GM23248 (cell line): ENCODE measurements at places on chromosomes 12 and 14. TPM values are rescaled to one million over a fixed set of nuclear protein-coding genes. Genes with fewer than 3 reads are reported as not detected.

ISM2 gene
- 2.6 TPM in 1 of 2 replicates, not detected in the other for total RNA-seq

CMA1 gene
- total RNA-seq = not detected in 2 replicates

MSI1 gene
- total RNA-seq = not detected in 2 replicates

RCOR1 gene
- 13.0 and 15.6 TPM in 2 replicates for total RNA-seq

BCL11B gene
- total RNA-seq = not detected in 2 replicates
